RKO (cell line): ENCODE measurements at places on chromosomes 5 and 9.
A peak's percentile ranks its signal among the peaks of the same experiment; 100 is the strongest.

DNA sequence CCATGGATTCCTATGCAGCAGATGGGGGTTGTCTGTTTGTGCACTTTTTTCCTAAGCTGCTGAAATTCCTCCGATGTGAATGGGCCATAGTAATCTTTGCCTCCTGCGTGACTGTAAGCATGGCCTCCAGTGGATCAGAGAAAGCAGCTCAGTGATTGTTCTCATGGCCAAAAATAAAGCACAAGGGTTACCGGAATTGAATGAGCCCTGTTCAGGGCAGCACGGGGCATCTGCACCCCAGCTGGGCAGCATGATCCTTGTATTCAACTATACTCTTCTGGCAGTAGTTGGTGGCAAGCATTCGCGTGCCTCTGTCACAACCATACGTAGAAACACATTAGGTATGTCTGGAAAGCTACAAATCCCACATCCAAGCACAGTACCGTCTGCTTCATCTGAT, 193.9 kb downstream of the RORB start:
- no peak for DNase-seq

DNA sequence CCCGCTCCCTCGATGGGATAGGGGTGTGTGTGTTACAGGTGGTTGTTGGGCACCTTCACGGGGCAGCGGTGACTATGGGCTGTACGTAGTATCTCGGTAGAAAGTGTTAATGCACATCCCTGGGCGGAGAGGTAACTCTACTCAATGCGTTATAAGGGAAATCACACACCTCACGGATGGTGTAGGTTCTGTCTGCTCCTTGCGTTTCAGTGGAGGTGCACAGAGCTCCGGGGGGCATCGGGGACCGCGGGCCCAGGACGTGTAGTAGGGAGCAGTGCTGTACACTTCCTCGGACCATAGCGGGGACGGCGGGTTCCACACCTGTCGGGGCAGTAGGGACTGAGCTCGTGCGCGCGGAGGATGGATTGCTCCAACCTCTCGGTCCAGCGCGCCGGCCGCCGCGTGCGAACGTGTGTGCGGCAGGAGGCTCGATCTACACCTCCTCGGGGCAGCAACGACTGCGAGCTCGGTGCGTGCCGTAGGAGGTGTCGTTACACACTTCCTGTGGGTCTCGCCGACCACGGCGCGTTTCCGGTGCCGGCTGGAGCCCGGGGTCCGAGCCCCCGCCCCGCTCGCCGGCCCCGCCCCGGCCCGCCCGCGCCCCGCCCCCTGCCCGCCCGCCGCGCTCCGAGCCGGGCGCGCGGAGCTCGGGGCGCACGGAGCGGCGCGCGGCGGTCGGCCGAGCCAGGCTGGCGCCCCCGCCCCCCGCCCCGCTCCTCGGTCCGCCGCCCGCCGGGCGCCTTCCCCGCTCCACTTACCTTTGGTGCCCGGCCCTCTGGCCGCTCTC, at the start of gene KIAA1958:
KIAA1958 (plus strand) TSS at position 607 of the 787 bp plus-strand sequence. CDS start 87,254 bp downstream, outside the sequence.
- peak; percentile 93 for DNase-seq

DNA sequence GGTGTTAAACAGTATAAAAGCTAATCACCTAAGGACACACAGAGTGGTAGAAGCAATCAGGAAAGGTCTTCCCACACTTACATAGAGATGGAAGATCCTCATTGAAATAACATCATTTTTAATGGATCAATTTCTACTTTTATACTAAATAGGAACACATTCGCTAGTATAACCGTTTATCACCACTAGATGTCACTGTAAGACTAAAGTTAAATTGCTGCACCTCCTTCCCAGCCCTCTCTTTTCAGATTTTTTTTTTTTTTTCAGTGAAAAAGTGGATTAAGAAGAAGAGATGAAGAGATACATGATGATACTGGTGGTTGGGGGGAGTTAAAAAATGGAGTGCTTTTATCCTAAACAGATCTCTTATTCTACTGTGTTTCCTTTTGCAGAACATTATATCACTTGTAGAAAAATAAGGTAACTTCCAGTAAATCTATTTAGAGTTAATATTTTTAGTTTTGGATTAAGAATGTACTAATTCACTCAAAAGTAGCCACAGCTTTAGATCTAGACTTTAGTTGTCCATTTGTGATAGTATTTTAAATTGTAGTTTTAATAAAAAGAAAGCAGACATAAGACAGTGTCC, 116.9 kb upstream of the ARRDC3 start:
- DNase-seq: peak; percentile 72

- no peak for DNase-seq
These were observed 160.6 kb downstream of the NFIB start for GRCh38 chr9:14153310-14153720.

- DNase-seq: no peak
These were observed 314.7 kb downstream of the ENC1 start for GRCh38 chr5:74325866-74326265.

DNA sequence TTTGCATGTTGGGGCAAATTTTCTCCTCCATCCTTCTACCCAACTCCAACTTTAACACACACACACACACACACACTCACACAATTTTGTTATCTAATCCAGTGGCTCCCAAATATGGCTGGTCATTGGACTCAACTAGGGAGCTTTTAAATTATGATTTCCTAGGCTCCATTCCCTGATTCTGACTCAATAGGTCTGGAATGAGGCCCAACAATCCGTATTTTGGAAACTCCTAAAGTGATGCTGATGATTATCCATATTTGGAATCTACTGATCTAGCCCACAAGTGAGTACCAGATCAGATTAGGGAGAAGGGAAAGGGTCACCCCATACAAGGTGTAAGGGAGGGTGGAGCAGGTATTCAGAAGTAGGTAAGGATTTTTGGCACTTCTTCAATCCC, 309.7 kb downstream of the TLE1 start:
- DNase-seq: no peak

GRCh38 chr9:91720751-91721705, 229.0 kb downstream of the ROR2 start:
- no peak for DNase-seq

GRCh38 chr9:8486095-8486494, 686.5 kb upstream of the DMAC1 start:
- peak; percentile 19 for DNase-seq

DNA sequence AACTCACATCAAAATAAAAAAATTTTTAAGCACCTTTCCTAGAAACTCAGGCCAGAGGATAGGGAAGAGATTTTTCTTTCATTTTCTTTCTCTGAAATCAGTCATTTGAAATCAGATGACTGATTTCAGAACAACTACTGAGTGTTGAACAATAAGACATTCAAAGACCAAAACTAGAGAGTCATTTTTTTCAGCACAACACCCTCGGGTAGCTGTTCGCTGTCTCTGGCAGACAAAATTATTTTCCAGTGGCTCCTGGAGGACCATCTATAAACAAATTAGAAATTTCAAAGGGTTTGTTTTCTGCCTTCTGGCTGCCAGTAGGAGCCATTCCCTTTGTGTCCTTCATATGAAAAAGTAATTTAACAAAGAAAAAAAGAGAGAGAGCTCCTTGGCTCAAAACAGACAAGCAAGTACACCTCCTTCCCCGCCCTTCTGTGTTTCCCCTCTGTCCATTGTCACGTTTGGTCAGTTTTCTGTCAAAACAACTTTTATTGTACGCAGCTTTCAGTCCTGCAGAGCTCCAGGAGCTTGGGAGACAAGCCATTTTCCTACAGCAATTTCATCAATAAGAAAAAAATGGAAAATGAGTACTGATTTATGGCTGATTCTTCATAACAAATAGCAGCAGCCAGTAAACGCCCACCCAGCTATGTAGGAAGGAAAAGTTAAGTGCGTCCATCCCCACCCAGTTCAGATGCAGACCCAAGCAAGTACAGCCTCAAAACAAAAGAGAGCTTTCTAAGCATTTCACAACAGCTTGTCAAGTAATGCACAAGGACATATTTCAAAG, 405.2 kb downstream of the ZNF608 start:
- no peak for DNase-seq
